ENCODE measurements at places on chromosomes 2 and 18. TPM values are rescaled to one million over a fixed set of nuclear protein-coding genes. Genes with fewer than 3 reads are reported as not detected.

Gene ADRA2B
- 0.13 TPM for total RNA-seq

Gene MYO1B
- 16.9 TPM for total RNA-seq

Gene REG3A
- total RNA-seq: not detected

Gene C2orf76
- total RNA-seq: 9.5 TPM

Gene GBX2
- not detected for total RNA-seq

Gene EPB41L5
- 126 TPM for total RNA-seq

Gene SLC11A1
- total RNA-seq: 14.4 TPM

Gene MAP3K19
- total RNA-seq: not detected

- peak; percentile 6 for DNase-seq
These were observed 240.1 kb upstream of the MEX3C start for GRCh38 chr18:51437280-51438271.

DNA sequence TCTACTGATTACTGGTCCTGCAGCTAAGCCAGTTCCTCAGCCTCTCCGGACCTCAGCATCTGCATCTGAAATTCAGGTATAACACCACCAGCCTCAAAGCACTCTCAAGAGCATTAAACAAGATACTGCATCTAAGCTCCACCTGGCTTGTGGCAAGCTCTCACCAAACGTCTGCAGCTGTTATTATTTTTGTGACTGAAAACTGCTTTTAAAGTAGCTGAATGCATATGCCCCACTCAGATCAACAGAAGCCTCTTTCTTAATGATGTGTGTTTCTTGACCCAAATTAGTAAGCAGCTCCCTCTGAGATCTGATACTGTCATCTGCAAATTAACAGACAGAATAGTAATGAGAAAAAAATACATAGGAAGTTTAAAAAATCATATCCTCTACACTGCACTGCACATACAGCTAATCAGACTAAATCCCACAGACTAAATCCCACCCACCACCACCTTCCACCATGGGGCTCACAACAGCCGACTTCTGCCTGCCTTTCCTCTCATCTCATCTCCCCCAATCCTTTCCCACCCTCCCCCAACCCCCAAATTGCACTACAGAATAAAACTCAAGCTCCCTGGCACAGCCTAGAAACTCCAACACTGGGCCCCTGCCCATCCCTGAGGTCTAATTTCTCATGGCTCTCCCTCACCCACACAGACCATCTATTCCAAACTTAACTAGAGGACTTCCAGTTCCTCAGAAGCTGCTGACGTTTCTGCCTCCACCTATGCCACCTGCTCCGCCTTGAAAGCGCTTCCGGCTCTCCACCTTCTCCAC, 52.9 kb downstream of the TMEM163 start:
- DNase-seq: no peak

- no peak for DNase-seq
These were observed 136.1 kb upstream of the NOSTRIN start for GRCh38 chr2:168666339-168666738.

GRCh38 chr2:116490511-116491145, 1323.9 kb upstream of the DDX18 start:
- DNase-seq: no peak

GRCh38 chr2:17051538-17051937, 385.9 kb upstream of the CYRIA start:
- no peak for DNase-seq

- DNase-seq: no peak
These were observed 818.4 kb upstream of the FSHR start for GRCh38 chr2:49972699-49973098.

- DNase-seq: no peak
These were observed 77.0 kb downstream of the PRKCE start for GRCh38 chr2:45728458-45728942.

DNA sequence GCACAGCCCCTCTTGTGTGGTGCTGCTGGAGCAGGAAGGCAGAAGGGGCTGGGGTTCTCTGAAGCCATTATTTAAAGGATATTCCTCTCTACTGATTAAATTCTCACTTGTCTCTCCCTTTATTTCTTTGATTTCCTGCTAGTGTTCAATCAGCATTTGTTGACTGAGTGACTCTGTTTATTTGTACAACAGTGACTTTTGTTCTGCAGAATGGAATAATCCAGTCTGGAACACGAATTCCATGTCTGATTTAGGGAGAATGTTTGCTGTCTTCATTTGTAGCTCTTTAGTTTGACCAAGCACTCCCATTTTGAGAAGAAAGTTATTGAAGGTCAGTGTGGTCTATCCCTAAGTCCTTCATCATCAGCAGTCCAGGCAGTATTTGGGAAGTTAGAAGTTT, 141.2 kb downstream of the SETBP1 start:
- no peak for DNase-seq

- DNase-seq: no peak
These were observed 4.5 kb upstream of the TMBIM1 start for GRCh38 chr2:218296847-218297246.

DNA sequence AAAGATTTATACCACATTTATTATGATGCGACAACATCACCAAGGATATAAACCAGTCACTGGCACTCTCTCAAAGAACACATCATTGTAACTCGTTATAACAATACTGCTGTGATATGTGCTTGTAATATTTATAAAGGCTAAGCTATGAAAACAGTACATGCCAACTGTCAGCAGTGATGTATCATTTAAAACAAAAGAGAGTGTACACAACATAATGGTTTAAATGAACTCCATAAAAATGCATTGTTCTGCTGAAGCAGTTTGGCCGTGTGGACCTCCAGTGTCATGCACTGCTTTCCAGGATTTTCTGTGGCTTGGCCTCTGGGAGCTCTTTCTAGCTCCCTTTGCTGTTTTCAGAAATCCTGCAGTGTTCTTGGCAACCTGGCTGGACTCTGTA, 215.6 kb downstream of the MTX2 start:
- DNase-seq: no peak

DNA sequence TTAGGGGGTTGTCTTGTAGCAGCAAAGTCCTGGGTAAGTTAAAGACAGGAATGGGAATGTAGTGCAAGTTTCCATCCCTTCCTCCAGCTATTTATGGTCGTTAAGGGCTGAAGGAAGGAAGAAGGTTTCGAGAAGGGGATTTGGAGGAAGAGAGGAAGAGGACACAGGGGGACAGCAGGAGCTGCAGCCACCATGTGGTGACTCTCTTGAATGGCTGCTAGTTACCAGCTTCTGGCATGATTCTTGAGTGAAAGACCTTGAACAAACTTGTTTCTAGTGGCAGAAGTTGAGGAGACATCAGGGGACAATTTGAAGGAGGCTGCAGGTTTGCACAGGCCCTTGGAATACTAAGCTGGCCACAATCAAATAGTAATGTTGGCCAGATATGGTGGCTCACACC, 116.6 kb downstream of the MTX2 start:
- DNase-seq: no peak

DNA sequence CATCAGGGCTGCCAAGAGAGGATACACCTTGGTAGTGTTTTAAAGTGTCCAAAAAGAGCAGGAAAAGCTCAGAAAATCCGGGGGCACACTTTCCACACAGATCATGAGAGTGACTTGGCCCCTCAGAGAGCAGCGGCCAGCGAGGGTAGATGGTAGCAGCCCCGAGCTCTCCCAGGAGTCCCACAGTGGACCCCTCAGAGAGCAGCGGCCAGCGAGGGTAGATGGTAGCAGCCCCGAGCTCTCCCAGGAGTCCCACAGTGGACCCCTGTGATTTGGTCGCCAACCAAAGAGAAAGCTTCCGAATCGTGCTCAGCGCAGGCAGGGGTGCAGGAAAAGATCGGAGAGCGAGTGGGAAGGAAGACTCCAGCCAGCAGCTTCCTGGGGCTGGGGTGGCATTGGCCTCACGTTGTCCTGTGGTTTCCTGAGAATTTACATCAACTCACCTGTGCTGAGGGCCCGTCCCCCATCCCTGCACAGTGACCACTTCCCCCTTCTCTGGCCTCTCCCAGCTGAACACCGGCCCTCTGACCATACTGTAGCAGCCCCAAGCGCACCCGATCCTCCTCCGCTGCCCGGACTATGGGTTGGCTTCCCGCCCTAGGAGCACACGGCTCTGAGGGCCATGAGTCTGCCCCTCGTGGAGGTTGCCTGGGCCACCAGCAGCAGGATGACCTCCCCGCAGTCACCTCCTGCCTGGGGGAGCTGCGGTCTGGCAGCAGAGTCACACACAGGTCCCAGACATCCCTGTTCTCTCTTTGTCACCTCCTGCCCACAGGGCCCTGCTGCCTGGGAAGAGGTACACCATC, 33.7 kb downstream of the MTERF4 start:
- no peak for DNase-seq

DNA sequence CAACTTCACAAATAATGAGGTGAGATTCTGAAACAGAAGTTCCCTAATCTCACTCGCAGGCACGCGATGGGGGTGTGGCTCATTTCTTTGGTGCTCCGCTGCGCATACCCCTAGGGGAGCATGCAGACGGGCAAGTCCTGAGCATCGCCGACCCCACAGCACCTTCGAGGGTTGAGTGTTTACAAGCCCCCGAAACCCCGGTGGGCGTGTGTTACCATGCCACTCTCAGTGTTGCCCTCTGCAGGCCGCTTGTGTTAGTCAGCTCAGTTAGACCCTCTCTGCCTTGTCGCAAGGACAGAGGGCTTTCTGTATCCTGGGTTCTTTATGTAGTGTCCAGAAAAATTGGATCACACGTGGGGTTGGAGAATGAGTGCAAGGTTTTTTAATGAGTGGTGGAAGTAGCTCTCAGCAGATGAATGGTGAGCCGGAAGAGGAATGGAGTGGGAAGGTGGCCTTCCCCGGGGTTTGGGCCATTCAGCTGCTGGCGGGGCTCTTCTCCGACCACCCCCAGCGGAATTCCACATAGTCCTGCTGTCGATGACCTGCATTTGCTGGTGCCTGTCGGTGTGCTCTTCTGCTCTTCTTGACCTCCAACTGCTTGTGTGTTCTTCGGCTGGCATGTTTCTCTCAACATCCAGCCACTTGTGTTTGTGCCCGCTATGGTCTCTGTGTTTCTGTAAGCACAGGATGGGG, 191.3 kb downstream of the RPRM start:
- no peak for DNase-seq

GRCh38 chr2:118176601-118177000, 88.3 kb downstream of the INSIG2 start:
- no peak for DNase-seq

- no peak for DNase-seq
These were observed 50.5 kb downstream of the DDX1 start for GRCh38 chr2:15642011-15642814.

Measured in thyroid gland (tissue), 4 donors.